Myometrial cell (primary cell): ENCODE measurements at places on chromosomes 11 and 22. TPM values are rescaled to one million over a fixed set of nuclear protein-coding genes. Genes with fewer than 3 reads are reported as not detected.

Gene GGTLC3
- not detected in 2 replicates for total RNA-seq

Gene JAML
- total RNA-seq = not detected in 2 replicates

Gene KCNJ5
- not detected in 2 replicates for total RNA-seq

Gene C22orf42
- not detected in 2 replicates for total RNA-seq

Gene HIC2
- total RNA-seq = 0.53 and 1.4 TPM in 2 replicates

Gene TBX10
- not detected in 2 replicates for total RNA-seq

Gene C11orf91
- not detected in 2 replicates for total RNA-seq

Gene MYRF
- 2.6 and 2.8 TPM in 2 replicates for total RNA-seq
